ENCODE measurements at places on chromosomes 1 and 21. TPM values are rescaled to one million over a fixed set of nuclear protein-coding genes. Genes with fewer than 3 reads are reported as not detected.
A peak's percentile ranks its signal among the peaks of the same experiment; 100 is the strongest.

DNA sequence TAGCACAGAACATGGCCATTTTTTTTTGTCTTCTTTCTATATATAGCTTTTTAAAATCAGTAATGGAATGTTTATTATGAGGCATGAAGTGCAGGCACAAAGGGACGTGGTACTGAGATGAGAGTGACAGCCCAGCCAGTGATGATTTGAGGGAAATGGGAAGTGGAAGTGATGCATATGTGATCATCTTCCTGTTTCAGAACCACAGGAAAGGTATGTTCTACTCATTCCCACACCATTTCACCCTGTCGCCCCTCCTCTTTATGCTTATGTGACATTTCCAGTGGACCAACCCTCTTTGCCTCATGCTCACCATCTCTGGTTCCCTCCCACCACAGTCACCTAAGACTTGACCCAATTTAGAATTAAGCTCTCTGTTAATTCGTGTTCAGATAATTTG is 24.3 kb downstream of the PTGS2 start:
- DNase-seq: no peak

DNA sequence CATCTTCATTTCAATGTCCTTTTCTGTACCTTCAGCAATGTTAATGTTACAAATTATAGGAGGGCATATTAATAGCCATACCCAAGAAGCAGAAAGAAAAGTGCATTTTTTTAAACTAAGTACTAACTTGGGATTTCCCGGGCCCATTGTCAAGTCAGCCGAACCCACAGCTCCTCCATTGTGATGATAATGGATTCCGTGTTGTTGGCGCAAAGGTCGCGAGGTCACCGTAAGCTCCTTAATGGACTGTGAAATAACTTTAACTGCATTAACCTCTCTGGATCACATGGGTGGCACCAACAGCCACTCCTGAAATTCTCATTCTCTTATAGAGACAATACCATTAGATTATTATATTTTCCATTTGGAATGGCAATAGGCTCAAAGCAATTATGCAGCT is 250.6 kb upstream of the RRP15 start:
- no peak for DNase-seq

DNA sequence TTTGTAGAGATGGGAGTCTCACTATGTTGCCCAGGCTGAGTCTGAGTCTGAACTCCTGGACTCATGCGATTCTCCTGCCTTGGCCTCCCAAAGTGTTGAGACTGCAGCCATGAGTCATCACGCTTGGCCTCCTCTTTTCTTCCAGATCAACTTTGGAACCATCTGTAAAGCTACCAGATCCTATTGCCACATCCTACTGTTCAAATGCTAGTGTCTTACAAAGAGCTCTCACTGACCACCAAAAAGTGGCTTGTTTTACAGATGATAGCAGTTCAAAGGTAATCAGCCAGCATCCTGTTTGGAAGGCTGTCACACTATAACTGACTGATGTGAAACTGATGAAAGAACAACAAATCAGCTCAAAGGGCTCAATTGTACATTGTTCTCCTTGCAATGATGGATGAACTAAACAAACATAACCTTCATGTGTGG is 221.6 kb downstream of the AKT3 start:
- DNase-seq: no peak

DNA sequence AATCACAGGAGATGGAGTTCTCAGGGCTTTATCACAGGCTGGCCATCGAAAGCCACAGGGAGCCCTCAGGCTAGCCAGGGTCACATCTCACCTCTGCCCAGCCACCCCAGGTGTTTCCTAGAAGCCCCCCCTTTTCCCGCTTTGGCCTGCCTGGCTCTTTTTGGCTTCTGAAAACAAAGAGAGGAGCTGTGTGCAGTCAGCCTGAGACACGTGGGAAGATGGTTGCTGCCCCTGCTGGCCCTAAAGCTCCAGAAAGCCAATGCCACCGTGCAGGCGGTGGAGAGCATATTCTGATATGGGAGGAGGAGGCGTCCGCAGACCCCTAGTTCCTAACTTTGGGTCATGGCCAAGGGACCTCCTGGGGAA is 18.7 kb upstream of the LBR start:
- DNase-seq: no peak

DNA sequence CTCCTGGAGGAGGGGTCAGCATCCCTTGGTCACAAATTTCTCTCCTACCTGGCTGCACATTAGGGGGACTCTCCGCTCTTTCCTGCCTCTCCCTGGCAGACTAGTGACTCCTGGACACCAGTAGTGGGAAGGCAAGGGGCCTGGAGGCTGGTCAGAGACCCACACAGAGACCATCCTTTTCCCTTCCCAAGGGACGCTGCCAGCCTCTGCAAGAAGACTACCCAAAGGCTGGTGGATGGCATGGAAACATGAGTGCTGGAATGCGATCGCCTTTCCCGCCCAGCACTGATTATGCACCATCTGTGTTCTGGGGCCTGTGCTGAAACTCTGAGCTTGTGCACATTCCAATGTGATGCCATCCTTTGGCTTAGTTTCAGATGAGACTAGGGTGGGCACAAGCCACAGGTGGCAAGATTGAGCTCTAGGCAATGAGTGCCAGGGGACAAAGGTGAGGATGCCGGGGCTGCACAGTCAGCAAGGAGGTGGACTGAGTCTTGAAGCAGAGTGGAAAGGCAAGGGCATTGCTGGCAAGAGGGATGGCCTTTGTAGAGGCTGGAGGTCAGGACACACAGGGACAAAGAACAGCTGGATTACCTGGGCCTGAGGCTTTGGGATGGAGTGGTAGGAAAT is 12.6 kb upstream of the EPS8L3 start:
- no peak for DNase-seq

DNA sequence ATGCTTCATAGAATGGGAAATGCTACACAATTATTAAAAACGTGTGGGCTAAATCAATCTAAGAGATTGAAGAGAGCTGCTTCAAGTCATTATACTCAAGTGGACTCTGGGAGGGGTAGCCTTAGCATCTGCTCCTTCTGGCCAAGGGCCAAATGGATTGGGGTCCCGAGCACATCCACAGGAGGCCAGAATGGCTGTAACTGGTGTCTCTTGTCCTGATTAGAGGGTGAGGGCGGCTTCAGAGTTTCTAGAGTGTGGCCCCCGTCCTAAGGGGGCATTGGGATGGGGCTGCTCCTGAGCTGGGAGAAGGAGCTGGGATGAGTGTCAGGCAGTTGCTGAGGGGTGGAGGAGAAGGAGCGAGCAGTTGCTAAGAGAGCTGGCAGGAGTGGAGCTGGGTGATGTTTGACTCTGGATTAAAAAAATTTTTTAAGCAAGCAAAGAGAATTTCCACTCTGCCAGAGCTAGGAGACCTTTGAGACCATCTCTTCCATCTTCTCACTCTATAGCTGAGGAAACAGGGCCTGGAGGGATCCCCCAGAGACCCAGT is 71.3 kb upstream of the TLR5 start:
- no peak for DNase-seq

TNFRSF4 gene
- 0.50 TPM for total RNA-seq

SH2D1B gene
- total RNA-seq: 1.2 TPM

- DNase-seq: no peak
These were observed 5.0 kb downstream of the SLC37A1 start for GRCh38 chr21:42518626-42519025.

DNA sequence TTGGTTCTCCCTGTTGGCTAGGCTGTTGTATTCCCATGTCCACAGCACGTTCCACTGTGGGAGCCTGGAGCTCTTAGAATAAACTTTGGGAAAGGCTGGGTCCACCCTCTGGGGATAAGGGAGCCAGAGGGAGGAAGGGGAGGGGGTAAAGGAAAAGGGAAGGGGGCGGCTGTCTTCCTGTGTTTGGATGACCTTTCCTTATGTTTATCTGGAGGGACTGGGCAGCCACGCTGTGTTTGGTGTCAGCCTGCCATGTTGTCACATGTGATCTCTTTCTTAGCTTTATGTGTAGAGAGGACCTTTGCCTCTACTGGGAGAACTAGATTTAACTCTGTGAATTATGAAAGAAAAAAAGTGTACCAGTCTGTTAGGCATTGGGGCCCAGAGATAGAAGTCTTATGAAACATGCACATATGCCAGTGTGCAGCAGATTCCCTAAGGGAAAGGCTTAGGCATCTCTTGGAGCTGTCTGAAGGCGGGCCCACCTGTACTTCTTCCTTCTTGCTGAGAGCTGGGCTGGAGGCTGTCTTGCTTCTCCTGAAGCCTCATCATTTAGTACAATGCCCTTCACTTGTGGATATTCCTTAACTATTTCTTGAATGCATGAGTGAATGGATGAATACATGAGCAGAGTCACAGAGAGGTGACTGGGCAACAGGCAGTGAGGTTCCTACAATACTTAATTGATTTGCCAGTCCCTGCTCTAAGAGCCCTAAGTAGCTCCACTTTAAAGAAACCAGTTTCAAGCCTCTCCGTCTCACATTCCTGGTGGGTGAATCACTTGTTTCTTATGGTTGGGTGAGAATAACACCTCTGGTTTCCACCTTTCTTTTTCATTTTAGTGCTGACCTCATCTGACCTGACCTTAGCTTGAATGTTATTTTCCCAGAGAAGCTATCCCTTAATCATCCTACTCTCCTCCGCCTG is 62.5 kb upstream of the ARHGAP29 start:
- peak; percentile 80 for DNase-seq

RHD gene
- not detected for total RNA-seq

- no peak for DNase-seq
These were observed 9.2 kb downstream of the DENND4B start for GRCh38 chr1:153937331-153937730.

DNA sequence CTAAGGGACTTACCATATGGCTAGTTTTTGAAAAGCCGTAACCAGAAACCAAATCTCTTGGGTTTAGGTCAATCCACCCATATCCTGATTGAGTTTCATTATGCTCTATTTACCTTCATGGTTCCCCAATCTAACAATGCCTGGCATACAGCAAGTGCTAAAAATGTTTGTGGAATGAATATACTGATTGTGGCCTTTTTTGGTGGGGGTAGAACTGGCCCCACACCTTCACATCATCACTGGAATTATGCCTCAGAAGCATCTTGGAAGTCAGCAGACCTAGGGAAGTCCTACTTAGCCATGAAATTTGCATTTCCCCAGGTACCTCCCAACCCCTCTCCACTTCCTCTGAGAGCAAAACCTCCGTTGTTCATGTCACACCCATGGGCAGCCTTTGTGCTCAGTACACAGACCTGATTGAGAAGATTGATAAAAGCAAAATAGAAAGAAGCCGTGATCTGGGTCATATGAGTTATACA is 17.8 kb upstream of the SLAMF1 start:
- no peak for DNase-seq

DNA sequence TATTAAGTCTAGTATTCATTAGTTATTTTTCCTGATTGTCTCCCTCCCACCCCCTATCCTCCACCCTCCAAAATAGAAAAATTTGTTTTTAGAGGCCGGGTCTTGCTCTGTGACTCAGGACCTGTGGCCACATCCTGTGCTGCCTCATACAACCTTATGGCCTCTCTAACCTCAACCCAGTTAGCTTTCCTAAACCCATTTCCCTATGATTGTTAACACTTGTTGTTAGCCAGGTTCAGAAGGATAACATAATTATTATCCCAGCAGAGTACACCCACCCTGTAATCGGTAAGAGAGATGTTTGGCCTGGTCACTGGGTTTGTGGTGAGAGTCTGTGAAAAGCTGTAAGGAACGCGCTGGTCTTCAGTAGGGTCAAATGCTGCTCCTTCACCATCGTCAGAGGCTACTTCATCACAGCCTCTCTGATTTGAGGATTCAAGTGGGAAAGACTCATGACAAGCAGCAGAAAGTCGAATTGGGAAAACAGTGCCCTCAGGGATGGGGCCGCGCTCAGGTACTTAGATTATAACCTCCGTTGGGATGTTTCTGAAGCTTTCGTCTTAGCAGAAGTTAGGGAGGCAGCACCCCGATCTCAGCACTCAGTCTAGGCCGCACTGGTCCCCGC is 35.9 kb upstream of the HMGN1 start:
- no peak for DNase-seq

FAM110D gene
- 8.5 TPM for total RNA-seq

GRCh38 chr1:36880155-36881067 is 153.9 kb downstream of the GRIK3 start:
- DNase-seq: peak; percentile 83

DNA sequence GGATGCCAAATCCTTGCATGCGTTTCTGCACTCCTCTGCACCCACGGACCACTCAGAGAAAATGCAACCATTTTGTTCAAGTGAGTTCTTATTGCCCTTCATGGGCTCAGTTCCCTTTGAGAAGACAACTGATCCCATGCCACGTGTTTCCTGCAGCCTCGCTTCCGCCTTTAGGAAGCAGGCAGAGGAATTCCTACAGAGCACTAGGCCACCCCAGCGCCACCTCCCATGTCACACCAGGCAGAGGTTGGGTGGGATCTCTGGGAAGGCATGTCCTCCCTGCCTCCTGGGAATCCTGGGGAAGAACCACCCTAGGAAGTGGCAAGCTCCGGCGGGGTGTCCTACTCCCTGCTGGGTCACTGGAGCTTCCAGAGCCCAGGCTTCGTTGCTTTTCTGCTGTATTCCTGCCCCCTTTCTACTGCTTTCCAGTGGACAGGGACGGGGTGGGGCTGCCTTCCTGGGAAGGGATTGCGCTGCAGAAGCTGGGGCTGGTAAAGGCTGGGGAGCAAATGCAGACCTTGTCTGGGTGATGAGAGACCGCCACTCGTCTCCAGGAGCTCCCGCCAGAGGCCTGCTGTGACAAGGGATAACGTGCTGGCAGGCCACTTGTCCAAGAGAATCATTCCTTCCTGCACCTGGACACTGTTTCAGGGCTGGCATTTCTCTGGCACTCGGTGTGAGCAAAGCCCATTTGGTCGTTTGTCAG is 478.2 kb upstream of the VAMP3 start:
- peak; percentile 68 for DNase-seq

DNA sequence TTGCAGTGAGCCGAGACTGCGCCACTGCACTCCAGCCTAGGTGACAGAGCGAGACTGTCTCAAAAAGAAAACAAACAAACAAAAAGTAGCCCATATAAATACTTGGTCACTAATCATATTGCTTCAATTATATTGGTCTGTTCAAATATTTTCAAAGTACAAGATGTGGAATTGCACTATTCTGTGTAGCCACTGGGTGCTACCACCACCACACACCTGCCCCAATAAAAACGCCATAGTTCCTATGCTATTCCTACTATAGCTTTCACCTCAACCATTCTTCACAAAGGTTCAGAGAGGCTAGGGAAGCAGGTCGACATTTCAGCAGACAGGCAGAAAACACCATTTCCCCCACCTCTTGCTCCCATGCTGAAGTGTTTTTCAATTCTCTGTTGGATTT is 16.7 kb downstream of the NDC1 start:
- DNase-seq: no peak

CD101 gene
- 1.5 TPM for total RNA-seq

CADM3 gene
- total RNA-seq: 16.4 TPM

DNA sequence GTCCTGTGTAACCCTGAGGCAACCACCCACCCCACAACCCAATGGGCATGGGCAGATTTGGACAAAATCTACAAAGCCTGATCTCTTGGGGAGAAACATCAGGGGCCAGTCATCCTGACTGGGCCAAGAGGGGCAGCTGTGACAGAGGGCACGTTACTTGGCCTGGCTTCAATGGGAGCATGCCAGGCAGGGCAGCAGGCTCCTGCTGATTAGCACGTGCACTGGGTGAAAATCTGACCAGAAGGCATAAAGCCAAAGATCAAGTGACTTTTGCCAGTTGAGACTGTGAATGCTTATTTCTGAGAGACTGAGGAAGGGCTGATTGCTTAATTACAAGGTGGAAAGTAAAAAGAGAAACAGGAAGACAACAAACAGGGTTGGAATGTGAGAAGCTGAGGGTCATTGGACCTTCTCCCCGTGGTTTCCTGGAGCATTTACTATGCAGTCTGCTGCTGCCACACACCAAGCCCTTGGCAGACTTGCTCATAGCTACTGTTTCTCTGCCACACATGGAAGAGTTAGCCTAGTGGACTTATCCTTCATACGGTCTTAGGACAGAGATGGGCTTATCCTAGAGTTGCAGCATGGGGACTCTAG is 39.8 kb upstream of the TNR start:
- no peak for DNase-seq

GCSAML gene
- total RNA-seq: 0.13 TPM

GPN2 gene
- total RNA-seq: 16.2 TPM
